ENCODE measurements at places on chromosomes 16 and 17.

DNA sequence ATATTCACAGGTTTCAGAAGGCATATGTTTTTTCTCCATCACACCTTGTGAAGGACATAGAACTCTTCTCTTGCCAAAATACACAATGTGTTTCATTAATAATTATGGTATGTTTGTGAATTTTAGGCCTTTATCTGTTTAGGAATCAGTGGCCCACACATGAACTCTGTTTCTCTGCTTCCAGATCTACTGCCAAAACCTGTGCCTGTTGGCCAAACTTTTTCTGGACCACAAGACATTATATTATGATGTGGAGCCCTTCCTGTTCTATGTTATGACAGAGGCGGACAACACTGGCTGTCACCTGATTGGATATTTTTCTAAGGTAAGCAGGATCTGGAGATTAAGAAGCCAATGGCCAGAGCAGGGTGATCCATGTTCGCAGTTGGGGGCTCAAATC is 26.4 kb downstream of the TAC4 start:
- no peak for DNase-seq

DNA sequence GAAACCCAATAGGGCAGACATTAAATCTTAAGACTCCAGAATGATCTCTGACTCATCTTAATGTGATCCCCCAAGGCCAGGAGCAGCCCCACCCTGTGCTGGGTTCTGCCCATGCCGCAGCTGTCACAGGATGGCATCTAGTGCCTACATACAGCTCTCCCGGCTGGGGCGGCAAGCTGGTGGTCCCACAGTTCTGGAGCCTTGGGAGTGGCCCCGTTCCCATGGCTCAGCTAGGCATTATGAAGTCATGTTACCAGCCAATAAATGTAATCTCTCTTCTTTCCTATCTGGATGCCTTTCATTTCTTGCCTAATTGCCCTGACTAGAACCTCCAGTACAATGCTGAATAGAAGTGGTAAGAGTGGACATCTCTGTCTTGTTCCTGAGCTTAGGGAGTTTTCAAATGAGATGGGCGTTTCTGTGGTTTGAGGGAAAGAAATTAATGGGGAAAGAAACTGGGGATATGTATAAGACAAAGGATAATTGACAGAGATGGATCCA is 95.7 kb upstream of the DNAH17 start:
- DNase-seq, result no peak

DNA sequence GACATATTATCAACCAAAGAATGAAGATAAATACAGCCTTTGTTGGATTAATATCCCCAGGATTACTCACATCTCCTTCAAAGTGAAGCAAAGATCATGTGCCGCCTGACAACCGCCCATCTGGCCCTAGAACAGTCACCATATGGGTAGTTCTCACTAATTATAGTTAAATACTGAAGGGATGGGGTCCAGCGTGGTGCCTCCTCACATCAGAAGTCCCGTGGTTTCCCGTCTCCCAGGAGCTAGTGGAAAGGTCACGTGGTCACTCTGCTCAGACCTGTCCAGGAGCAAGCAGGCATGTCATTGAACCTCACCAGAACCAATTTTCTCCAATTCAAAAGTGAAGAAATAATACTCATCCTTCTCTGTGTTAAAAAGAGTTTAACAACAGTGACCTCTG is 434.5 kb downstream of the SHISA9 start:
- no peak for DNase-seq

DNA sequence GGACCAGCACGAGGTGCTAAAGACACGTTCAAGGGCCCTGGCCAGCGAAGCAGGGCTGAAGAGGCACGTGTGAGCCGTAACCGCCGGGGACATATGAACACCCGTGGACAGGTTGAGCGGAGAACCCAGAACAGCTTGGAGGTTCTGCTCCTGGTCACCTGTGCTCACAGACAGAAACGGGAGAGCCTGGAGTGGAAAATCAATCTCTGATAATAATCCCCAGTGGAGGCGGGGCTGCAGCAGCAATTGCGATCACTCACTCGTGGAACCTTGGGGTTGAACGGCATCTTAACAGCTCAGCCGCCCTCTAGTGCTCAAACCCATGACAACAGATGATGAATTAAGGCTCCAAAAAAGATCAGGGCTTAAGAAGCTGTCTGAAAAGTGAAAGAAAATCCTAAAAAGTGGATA is 25.6 kb downstream of the WIPI1 start:
- DNase-seq, result peak; percentile 27

- DNase-seq, result no peak
These were observed 806 bp downstream of the RAD51C start for GRCh38 chr17:58693208-58693607.

- DNase-seq, result no peak
These were observed 8.2 kb upstream of the TMEM94 start for GRCh38 chr17:75447951-75448856.

DNA sequence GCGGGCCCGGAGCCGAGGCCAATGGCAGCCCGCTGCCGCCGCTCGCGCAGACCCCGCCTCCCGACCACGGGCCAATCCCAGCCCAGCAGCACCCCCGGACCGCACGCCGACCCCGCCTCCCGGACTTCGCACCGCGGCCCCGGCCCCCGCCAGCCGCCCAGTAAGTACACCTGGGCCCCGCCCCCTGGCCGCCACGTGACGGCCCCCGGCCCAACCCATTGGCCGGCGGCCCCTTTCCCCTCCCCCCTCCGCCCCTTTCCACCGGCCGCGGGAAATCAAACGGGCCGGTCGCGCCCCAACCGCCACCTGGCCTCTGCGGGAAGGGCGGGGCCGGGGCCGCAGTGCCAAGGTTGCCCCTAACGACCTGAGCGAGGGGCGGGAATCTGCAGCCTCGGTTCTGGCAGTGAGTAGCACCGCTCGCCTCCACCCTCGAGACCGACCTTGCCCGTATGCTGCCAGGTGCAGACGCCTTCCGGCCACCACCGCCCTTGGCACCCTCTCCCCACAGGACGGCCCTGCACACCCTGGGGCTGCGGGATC is at the start of gene YBX2:
Gene YBX2, minus strand, starts transcription at position 26 of the 540 bp plus-strand sequence. CDS start 139 bp downstream, outside the sequence.
- no peak for DNase-seq

GRCh38 chr17:3316836-3317235 is 18.7 kb upstream of the OR3A1 start:
- DNase-seq, result no peak

GRCh38 chr17:45093444-45094110 is 32.5 kb downstream of the NMT1 start:
- no peak for DNase-seq

DNA sequence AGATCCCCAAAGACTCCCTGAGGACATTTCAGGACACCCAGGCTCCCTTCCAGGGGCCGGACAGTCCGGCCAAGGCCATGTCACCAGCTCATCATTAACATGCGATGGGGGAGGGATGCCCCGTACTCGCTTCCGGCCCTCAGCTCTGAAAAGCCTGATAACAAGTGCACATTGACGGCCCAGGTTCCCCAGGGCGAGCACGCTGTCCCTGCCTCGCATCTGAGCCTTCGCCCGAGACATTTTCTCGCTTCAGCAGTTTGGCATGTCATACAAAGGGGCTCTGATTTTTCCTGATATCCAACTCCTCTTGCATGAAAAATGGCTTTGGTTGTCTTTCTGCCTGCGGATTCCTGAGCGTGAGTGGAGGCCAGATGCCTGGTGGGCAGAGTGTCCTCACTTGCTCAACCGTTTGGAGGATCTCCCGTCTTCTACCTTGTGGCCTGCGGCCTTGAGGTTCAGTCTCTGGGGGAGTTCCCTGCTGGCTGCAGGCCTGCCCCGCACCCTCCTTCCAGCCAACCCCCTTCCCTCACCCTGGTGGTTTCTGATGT is 14.1 kb downstream of the CACNG4 start:
- no peak for DNase-seq

DNA sequence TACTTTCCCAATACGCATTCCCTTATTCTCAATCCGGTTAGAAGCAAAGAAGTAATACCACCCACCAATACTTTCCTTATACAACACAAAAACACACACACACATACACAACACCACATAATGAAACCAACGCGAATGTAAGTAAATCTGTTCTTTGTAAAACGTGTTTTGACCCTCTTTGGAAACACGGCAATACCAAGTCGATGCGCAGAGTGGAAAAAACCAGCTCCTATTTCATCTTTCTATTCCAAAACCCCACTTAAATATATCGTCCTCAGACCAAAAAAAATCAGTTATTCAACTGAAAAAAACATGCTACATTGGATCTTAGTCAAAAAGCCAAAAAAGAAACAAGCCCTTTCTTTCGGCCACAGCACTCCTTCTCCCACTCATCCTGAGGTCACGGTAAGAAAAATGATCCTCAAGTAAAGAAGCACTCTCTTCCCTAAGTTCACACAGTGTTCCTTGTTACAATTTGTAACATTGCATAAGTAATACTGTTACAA is 31.0 kb upstream of the ARL4D start:
- peak; percentile 96 for DNase-seq
